Nephron progenitor cell (in vitro differentiated cells): ENCODE measurements at places on chromosomes 5 and 9.

DNA sequence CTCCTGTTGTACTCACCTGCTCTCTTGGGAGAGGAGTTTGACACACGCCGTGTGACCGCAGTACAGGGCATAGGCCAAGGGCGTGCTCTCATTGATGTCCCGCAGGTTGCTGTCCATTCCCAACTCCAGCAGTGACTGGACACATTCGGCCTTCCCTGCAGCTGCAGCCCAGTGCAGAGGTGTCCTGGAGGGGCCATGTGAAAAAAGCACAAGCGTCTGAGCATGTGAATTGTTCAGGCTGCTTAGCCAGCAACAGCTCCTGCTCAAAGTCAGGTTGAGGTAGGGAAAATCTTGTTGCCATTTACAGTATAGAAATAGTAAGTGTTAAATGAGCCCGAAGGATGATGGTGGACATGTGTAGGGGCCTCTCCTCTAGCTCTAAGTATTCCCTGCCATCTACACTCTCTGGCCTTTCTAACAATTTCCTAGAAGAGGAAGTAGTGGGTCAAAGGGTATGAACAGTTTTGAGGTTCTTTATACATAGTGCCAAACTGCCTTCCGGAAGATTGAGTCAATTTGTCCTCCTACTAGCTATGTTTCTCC is 116.5 kb downstream of the ANKRD55 start:
- no peak for DNase-seq

DNA sequence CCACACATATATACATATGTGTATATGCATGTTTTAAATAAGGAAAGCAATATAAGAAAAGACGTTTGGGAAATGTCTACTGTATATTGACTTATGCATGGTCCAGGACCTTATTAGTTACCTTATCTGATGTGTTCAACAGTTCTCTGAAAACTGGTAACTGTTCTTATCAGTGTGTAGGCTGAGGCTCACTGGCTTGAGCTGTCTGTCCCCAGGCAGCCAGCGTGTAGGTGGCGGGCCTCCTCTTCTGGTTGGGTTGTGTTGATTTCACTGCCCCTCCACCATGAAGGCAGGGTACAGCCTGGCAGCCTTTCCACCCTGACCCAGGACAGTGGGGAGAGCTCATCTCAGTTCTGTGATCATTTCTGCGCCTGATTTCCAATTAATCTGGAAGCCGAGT is 38.7 kb upstream of the SEMA4D start:
- no peak for DNase-seq

- no peak for DNase-seq
Measured at GRCh38 chr9:68540712-68541535, at the start of gene TMEM252. TMEM252 (minus strand) TSS chr9:68540883; CDS start chr9:68540814, 69 bp downstream.

GRCh38 chr9:95778957-95779356 is 96.5 kb upstream of the ERCC6L2 start:
- DNase-seq = no peak

GRCh38 chr5:14752497-14753071 is 88.1 kb downstream of the OTULIN start:
- DNase-seq = no peak

GRCh38 chr5:167571824-167572223 is 719.6 kb upstream of the WWC1 start:
- no peak for DNase-seq

DNA sequence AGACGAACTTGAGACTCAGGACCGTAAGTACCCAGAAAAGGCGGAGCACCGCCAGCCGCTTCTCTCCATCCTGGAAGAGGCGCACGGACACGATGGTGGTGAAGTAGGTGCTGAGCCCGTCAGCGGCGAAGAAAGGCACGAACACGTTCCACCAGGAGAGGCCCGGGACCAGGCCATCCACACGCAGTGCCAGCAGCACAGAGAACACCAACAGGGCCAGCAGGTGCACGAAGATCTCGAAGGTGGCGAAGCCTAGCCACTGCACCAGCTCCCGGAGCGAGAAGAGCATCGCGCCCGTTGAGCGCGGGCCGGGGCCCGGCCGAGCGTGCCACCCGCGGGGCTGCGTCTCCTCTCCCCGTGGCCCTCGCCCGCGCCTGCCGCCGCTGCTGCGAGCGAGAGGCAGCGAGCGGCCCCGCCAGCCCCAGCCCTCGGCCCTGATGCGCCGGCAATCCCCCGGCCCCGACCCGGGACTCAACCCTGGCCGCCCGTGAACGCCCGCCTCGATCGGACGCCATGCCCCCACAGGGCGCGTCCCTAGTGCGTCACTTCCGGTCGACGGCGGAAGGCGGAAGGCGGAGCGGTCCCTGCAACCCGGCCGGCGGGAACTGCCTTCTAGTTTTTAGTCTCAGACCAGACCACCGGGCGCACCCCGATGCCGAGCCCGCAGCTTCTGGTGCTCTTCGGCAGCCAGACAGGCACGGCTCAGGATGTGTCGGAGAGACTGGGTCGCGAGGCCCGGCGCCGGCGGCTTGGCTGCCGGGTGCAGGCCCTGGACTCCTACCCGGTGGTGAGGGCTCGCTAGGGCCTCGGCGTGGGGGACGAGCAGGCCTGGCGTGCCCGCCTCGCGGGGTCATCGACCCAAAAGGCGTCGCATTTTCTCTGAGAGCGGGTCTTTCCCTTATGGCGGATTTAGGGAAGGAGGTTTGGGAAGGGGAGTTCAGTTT is at the start of the genes NDOR1 and TMEM203:
Gene NDOR1, plus strand, starts transcription at position 575 of the 944 bp plus-strand sequence. Its CDS starts 78 bp downstream, at position 653.
Gene TMEM203, minus strand, starts transcription at position 523 of the 944 bp plus-strand sequence. Its CDS starts 234 bp downstream, at position 289.
- DNase-seq = peak; percentile 98

GRCh38 chr5:137215261-137215660 is 283.9 kb downstream of the SPOCK1 start:
- no peak for DNase-seq

DNA sequence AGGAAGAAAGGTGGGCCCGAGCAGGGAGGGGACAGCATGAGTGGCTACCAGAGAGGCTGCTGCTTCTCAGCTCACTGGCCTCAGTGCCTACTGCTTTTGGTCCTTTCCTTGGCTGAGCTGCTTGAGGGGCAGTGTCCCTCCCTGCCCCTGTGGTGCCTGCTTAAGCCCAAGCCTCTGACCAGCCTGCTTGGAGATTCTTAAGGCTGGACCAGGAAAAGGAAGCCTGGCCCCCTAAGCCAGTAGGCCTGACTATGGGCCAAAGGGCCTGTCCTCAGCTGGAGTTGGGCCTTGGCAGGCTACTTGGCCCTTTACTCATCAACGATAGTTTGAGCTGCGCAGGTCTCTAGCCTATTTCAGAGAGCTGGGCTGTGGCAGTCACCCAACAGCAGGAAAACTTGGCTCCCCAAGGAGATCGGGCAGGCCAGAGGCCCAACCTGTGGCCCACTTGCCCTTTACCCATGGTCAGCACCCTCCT is 24.9 kb downstream of the TCF7 start:
- no peak for DNase-seq

GRCh38 chr5:59863777-59864176 is 29.7 kb downstream of the PDE4D start:
- DNase-seq = no peak

DNA sequence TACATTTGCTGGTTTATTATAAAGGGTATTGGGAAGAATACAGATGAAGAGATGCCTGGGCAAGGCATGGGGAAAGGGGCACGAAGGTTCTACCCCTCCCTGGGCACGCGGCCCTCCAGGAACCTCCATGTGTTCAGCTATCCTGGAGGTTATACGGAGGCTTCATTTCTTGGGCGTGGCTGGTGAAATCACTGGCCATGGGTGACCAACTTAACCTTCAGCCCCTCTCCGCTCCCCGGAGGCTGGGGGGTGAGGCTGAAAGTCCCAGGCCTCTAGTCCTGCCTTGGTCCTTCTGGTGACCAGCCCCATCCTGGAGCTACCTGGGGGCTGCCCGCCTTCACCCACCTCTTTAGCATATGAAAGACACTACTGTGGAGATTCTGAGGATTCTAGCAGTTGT is 17.0 kb upstream of the RNF130 start:
- no peak for DNase-seq

DNA sequence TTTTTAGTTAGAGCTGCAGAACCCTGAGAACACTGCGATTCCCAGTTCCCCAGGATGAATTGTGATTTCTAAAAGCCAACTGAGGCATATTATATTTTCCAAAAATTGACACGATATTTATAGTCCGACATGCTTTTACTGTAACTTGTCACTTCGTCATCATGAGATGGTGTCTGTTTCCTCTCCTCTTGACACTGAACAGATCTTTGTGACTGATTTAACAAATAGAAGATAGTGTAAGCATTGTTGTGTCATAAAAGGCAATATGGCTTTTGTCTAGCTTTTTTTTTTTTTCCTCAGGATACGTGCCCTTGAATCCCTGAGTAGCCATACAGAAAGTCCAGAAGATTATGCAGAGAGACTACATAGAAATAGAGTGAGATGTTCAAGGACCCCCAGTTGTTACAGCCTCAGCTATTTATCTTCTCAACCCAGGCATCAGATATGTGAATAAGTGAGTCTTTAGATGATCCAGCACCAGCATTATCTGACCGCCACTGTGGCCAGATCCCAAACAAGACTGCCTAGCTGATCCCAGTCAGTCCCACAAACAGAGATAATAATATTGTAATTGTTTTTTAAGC is 27.8 kb upstream of the CCL21 start:
- no peak for DNase-seq

GRCh38 chr5:110896901-110897300 is 158.1 kb downstream of the SLC25A46 start:
- no peak for DNase-seq

DNA sequence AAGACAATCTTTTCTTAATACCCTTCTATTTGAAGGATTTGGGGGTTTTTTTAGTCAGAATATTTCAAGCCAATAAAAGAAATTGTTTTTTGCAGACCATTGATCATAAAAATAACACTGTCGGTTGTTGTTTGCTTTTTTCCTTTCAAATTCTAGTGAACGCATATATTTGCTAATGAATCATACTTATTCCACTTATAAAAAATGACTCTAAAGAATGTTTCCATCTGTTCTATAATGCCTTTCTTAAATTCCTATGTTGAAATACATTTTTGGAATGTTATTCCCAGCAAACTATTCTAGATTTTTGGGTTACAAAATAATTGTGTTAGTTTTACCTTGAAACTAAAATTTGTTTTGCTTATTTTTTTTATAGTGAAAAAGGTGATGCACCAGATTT is 32.2 kb downstream of the CWC27 start:
- no peak for DNase-seq

DNA sequence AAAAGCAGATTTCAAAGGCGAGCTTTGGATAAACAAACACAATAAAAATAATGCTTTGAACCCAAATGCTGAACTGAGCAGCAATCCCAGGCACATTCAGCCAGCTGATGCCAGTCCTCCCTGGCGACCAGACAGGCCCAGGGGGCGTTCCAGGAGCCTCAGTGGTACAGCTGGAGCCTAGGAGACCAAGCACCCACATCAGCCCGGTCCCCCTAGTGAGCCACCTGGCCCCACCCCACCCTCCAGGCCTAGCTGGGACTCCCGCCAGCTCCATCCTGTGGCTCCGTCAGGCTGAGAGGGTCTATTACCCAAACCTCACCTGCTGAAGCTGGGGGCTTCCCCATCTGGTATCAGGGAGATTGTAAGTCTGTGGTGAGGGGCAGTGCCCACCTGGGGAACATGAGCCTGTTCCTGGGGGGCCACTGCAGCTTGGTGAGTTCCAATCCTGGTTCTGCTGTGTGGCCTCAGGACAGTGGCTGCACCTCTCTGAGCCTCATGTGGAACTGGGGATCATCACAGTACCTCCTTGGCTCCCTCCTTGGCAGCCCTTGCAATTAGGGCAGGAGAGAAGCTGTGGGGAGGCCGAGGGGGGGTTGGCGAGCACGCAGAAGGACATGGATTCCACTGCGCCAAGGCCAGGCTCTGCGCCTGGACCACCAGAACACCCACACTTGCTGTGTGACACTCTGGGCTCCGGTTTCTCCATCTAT is 16.7 kb downstream of the C9orf50 start:
- DNase-seq = no peak

DNA sequence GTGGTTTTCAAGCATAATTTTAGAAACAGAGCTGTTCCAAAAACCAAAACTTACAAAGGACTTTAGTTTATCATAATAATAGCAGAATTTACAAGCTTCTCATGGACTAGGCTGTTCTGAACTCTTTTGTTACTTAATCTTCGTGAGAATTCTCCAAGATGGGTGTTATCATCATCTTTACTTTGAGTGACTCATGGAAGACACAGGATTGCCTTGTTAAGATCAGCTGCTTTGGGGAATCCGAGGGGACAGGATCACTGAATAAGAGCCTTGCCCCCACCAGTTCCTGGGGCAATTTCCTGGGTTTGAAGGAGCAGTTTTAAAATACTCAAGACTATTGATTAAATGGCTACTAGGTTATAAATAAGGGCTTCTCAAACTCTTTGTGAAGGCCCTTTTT is 80.5 kb downstream of the CFAP90 start:
- no peak for DNase-seq

GRCh38 chr9:105911104-105911911 is 217.0 kb downstream of the TMEM38B start:
- DNase-seq = no peak

- DNase-seq = peak; percentile 55
Measured at GRCh38 chr5:73447530-73448462, 781 bp downstream of the FOXD1 start.

- DNase-seq = no peak
Measured at GRCh38 chr9:117936185-117937130, 232.3 kb downstream of the TLR4 start.

GRCh38 chr9:114005371-114006154 is 72.5 kb downstream of the AMBP start:
- DNase-seq = no peak
